Stimulated activated CD8-positive, alpha-beta memory T cell treated with anti-CD3 and anti-CD28 coated beads, Interleukin-15, amount 100 ng/mL, for 1 hour (primary cell): ENCODE measurements at places on chromosomes 13 and 19.

DNA sequence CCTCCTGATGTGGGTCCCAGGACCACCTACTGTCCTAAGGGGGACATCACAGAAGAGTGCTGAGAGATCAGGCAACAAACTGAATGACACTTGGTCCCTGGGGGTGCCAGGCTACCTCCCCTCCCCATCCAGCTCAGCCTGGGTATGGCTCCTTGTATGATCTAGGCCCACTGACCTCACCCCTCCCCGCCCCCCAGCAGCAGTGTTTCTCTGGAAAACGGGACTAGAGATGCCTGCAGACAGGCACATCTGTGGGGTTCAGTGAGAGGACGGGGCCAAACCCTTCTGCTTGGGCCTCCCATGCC, 9.3 kb downstream of the ACP4 start:
- DNase-seq = no peak

- DNase-seq = no peak
Measured at GRCh38 chr13:50993934-50994333, 84.3 kb downstream of the RNASEH2B start.

DNA sequence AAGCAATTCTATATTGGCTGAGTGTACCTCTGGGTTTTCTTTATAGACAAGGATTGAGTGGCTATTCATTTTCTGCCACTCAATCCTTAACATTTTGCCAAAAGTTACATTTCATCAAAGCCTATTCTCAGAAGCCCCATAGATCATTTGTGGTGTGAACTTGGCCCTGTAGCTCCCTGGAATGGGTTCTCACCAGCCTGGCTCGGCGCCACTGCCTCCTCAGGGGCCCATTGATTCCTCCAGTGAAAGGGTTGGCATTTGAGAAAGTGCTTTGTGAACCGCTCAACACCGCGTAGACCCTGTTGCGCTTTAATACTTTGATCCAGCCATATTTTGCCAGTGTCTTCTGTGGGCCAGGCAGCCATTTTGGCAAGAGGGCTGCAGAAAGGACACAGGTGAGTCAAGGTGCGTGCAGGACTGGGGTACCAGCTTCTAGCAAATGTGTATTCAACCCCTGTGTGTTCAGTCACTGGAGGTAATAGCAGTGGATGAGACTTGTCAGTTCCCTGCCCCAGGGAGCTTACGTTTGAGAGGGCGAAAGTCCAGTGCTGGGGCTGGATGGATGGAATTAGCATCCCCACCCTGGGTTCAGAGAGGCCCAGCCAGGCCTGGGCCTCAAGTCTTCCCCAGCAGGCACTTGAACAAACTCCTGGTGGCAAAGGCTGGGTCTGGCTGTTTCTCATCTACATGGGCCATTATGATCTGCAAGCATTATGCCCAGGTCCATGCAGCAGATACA, 3.8 kb downstream of the RAB8A start:
- no peak for DNase-seq

GRCh38 chr13:111491659-111492058, 171.2 kb downstream of the TEX29 start:
- DNase-seq = no peak

- DNase-seq = no peak
Measured at GRCh38 chr19:1494115-1494815, 3.3 kb downstream of the REEP6 start.

DNA sequence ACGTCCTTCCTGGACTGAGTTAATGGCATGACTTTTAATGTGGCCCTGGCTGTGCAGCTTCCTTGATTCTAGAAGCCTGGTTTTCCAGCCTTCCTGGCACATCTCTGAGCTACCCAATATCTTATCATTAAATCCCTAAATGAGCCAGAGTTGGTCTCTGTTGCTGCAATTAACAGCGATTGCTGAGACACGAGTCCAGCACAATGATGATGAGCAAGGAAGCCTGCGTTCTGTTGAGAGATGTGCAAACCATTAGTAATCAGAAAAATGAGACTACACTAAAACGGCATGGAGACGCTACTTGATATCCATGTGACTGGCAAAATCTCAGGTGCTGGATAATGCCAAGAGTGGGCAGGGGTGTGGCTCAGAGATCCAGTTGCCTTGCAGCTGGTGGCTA, 26.2 kb downstream of the GPR42 start:
- DNase-seq = no peak

DNA sequence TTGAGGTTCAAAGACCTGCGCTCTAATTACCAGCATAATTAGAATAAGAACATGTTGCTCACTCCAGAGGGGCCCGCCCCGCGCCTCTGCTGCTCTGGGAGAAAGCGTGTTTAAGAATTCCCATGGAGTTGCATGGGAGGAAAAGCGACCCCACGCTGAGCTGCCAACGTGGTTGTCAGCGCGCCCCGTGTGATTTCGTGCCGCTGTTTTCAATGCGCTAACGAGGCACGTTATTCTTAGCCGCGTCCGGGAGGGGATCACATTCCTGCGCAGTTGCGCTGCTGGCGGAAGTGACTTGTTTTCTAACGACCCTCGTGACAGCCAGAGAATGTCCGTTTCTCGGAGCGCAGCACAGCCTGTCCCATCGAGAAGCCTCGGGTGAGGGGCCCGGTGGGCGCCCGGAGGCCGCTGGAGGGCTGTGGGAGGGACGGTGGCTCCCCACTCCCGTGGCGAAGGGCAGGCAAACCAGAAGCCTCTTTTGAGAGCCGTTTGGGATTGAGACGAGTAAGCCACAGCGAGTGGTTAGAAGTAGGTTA, 173.8 kb upstream of the SOX1 start:
- no peak for DNase-seq

DNA sequence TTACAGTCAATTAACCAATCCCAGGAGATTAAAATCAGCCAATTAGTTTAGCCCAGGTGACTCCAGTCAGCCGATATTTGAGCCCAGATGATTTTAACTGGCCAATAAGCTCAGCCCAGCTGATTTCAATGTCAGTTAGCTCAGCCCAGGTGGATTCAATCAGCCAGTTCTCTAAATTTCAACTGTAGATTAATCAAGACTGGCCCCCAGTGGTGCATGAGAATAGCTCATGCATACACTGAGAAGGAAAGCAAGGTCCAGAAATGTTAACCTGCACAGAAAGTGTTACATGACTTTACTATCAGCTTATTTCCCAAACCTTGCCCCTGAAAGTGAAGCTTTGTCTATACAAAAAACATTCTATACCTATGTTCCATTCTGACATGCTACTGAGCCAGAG, 55.4 kb upstream of the ZNF724 start:
- no peak for DNase-seq

- no peak for DNase-seq
Measured at GRCh38 chr13:44243198-44243857, 130.3 kb upstream of the SERP2 start.
